WERI-Rb-1 (cell line): ENCODE measurements at places on chromosomes 1 and 21.

DNA sequence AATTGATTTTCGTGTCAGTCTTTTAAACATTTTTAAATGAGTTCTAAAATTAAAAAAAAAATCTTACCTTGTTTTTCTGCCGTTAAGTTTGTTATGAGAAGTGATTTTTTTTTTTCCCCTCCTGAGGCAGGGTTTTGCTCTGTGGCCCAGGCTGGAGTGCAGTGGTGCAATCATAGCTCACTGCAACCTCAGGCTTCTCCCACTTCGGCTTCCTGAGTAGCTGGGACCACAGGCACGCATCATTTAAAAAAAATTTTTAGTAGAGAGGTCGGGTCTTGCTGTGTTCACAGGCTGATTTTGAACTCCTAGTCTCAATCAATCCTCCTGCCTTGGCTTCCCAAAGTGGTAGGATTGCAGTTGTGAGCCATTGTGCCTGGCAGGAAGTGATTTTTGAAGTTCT, 41.1 kb downstream of the MTR start:
- no peak for DNase-seq

DNA sequence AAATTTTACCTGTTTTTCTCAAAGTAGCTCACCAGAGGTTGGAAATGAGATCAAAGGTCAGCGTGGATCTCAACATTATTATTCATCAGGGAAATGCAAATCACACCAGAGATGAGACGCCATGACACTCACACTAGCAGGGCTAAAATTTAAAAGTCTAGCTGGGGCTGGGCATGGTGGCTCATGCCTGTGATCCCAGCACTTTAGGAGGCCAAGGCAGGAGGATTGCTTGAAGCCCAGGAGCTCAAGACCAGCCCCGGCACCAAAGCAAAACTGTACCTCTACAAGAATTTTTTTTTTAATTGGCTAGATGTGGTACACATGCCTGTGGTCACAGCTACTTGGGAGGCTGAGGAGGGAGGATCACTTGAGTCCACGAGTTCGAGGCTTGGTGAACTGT, 41.4 kb upstream of the PCBP3 start:
- peak; percentile 1 for DNase-seq

DNA sequence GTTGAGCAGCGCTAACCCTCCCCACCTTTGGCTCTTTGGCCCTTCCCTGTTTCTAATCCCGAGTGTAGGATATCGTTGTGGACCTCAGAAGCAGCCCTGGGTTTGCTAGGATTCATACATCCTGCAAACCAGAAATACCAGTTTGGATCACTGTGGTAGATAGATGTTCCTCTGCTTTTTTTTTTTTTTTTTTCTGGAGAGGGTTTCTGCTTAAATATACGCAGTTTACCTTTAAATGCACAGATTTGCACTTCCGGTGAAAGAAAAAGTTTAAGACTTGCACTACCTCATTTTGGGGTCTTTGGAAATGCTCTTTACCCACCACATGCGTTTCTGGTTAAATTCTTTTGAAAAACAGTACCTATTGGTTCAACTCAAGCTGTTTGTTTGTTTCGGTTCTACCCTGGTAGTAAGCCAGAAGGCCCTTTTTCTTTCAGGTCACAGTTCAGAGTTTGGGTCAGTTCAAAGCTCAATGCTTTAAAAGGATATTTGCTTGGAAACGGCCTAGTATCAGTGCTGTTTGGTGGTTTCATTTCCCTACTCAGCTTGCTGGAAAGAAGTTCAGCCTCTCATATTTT, 908 bp downstream of the DDI2 start:
- no peak for DNase-seq

DNA sequence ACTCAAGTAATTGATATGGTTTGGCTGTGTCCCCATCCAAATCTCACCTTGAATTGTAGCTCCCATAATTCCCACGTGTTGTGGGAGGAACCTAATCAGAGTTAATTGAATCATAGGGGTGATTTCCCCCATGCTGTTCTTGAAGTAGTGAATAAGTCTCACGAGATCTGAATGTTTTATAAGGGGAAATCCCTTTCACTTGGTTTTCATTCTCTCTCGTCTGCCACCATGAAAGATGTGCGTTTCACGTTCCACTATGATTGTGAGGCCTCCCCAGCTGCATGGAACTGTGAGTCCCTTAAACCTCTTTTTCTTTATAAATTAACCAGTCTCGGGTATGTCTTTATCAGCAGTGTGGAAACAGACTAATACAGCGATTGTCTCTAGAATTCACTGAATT, 135.4 kb downstream of the BACH1 start:
- DNase-seq = no peak

- DNase-seq = no peak
These were observed 1.9 kb downstream of the PDZK1IP1 start for GRCh38 chr1:47187926-47188250.

GRCh38 chr1:202165942-202166843, 5.8 kb upstream of the PTPN7 start:
- DNase-seq = no peak

GRCh38 chr1:29569971-29570634, 333.8 kb downstream of the PTPRU start:
- DNase-seq = no peak

GRCh38 chr1:40951943-40952743, 27.4 kb upstream of the CTPS1 start:
- peak; percentile 78 for DNase-seq

GRCh38 chr1:93015590-93015989, 54.3 kb upstream of the DIPK1A start:
- DNase-seq = no peak

DNA sequence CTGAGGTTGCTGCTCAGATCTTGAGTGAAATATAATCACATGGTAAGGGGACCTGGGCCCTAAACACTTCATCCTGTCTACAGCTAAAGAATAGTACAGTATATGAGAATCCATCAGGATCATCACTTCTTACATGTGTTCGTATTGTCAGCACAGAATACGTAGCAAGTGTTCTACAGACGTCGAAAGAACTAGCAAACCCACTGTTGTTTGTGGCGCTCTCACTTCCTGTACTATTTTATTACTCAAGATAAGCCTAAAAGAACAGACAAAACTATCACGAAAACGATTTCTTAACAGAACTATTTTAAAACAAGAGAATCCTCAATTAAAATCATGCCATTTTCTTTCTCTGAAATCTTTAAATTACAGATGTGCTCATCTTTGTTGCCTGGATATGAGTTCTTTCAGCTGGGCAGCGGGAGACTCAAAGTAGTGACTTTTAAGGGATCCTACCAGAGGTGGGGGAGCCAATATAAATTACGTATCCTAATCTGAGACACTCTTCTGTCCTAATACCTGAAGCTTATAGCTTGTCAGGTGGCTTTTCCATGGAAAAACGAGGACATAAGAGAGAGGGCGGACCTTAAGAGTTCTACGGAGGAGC, 724 bp downstream of the ST7L start:
- no peak for DNase-seq

- no peak for DNase-seq
These were observed 15.2 kb downstream of the PTTG1IP start for GRCh38 chr21:44858291-44858690.

DNA sequence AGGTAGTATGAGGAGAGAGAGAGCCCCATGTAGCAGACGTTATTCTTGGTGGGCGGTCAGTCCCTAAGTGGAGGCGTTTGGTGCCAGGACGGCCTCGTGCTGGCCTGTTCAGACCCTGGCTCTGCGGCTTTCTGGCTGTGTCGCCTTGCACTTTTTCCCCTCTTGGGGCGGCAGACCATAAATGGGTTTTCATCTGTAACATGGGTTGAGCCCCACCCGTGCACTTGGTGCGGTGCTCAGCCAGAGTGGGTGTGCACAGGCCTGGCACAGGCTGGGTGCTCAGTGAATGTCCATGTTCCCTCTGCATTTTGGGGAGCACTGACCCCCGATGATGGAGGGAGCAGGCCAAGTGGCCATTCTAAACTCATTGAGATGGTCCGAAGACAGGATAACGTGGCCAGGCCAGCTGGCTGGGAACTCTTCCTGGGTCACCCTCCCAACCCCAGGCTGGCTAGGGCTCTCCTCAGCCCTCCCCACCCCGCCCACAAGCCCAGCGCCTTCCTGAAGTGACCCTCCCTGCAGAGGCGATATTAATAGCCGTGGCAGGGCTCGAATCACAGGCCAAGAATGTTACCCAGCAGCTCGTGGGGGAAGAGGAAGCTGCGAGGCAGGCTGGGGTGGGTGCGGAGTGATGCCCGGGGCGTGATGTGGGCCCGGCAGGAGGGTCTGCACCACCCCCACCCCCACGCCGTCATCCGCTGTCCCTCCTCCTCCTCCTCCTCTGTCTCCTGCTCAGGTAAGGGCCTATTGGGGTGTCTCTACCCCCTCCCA, 78.5 kb downstream of the ARHGEF10L start:
- DNase-seq = no peak

DNA sequence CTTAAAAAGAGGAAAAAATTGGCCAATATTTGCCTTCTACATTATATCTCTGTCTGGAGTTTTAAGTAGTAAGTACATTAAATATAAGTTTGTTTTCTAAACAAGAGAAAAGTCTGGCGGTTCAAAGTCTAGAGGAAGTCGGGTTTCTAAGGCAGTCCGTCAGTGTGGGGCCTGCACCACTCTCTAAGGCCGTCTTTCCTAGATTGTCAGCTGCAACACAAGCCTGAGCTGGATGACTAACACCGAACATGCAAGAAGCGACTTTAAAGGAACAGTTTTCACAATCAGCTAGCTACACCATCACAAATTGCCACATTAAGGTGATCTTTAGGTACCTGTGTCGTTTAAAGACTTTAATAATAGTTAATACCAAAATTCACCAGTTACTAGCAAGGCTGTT, 19.6 kb downstream of the CCSAP start:
- DNase-seq = no peak

DNA sequence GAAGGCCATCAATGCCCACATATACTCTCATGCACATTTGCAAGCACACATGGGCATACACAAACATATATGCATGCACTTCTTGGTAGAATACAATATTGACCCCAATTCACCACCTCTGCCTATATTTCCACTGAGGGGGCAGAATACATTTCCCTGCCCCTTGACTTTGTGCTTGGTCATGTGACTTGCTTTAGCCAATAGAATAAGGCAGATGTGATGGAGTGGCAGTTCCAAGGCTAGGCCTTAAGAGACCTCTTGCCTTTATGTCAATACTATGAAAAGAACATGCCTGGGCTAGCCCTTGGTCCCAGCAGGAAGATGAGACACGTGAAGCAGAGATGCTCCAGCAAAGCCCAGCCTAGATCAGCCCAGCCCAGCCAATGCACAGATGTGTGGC, 66.0 kb upstream of the GRIK3 start:
- no peak for DNase-seq

- no peak for DNase-seq
These were observed 85.2 kb downstream of the SDCCAG8 start for GRCh38 chr1:243341074-243341473.
